Hippocampal formation (tissue), 2 donors: ENCODE measurements at places on chromosomes 4 and X.

DNA sequence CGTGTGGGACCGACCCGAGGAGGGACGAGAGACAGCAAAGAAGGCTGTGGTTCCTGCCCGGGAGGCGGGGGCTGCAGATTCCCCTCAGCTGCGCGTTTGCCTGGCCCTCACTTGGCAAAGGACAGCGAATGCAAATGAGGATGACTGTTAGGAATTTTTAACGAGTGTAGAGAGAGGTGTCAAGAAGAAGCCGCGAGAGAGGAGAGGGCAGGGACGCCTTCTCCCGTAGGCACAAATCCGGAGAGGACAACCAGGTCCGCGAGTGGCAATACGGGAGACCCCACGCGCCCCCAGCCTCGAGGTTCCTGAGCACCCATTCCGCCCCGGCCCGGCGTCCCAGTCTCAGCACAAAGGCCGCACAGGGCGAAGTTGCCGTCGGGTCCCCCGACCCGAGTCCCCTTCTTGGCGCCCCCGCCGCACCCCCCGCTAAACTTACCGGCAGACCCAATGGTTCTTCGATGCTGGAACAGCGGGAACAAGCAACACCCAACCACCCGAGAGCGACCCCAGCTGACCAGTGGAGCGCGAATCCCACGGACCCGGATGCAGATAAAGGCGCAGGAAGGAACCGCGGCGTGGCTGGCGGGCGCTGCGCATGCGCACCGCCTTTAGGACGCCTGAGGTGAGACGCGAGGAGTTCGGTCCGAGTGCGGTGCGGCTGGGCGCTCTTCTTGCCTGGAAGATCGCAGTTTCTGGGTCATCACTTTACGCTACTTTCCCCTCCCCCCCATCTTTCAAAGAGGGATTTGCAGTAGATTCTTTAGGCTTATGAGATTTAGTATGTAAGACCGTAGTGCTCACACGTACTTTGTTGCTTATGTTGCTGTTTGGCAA lies at the start of gene GNPDA2:
GNPDA2 (minus strand) TSS at position 519 of the 834 bp plus-strand sequence. CDS start 4,349 bp downstream, outside the sequence.
- peak; percentile 88 for DNase-seq

GRCh38 chr4:83125738-83126141 lies 11.2 kb upstream of the PLAC8 start:
- no peak for DNase-seq

- no peak for DNase-seq
Observed at GRCh38 chr4:71827826-71828225, 43.9 kb upstream of the GC start.

- no peak for DNase-seq
Observed at GRCh38 chrX:91435395-91435794, 756 bp downstream of the PABPC5 start.

GRCh38 chr4:113398441-113399143 lies 349.1 kb downstream of the ANK2 start:
- no peak for DNase-seq

DNA sequence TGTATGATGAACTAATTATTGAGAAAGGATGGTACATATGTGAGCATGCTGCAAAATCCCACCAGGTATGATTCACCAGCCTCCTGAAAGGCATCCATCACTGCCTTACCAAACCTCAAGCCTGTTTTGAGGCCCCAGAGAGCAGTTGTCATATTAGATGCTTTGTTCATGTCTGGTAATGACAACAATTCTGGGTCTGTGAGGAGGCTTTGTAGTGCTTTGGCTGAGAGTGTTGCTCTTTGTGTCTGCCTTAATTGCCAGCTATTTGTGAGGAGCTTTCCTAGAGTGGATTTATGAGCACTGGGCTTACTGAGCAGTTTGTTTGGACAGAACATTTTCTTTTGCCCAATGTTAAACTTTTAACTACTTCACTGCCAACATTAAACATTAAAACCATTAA lies 69.2 kb downstream of the HEPH start:
- DNase-seq = peak; percentile 42

- DNase-seq = no peak
Observed at GRCh38 chrX:52608961-52609360, 45.7 kb downstream of the SSX7 start.

GRCh38 chrX:152813206-152813605 lies 17.4 kb downstream of the CETN2 start:
- DNase-seq = no peak

DNA sequence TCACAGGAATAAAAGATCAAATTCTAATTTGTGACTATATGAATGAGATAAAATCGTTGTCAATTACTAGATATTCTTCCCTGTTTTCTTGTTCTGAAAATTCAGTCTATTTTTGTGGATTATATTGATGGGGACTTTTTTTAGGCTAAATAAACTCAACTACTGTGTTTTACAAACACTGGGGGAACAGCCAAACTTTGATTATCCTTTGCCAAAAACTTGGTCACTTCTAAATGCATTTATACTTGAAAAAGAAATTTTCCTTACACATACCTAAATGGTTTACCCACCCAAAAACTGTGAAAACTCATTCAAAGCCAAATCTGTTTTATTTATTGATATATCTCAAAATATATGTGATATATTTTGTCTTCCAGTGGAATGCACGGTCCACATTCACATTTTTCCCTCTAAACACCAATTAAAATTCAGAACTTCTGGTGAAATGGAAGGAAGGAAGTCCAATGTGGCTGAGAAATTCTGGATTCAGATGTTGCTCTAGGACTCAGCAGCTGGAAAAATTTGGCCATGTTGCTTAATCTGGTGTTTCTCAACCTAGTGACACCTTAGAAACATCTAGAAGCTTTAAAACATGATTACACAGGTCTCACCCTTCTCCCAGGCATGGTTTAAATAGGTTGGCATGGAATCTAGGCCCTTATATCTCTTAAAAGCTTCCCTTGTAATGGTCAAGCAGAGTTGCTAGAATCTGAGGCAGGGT lies 28.6 kb upstream of the ARHGAP24 start:
- DNase-seq = no peak

- no peak for DNase-seq
Observed at GRCh38 chr4:3729882-3730226, 36.3 kb upstream of the ADRA2C start.

GRCh38 chrX:123481913-123482851 lies 250.7 kb downstream of the THOC2 start:
- DNase-seq = no peak

DNA sequence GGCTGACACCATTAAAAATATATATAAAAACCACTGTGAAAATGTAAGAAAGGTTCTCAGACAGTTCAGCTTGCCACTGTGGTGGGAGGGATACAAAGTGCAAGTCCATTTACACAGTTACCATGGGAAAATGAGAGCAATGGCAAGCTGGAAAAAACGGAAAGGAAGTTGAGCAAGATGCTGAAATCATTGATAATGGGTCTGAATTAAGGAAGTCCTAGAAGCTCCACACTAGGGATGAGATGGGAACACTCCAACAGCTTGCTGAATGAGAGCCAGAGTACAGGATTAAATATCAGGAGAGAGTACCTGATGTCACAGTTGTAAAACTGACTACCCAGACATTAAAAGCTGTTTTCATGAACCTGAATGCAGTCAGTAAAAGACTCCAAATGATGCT lies 218.6 kb downstream of the PRDM5 start:
- no peak for DNase-seq

GRCh38 chr4:94515365-94515764 lies 63.6 kb downstream of the PDLIM5 start:
- no peak for DNase-seq

- DNase-seq = no peak
Observed at GRCh38 chr4:128858879-128859671, 49.6 kb downstream of the JADE1 start.

GRCh38 chr4:149264093-149264733 lies 551.4 kb downstream of the IQCM start:
- no peak for DNase-seq
